ENCODE measurements at places on chromosomes 11 and 22.

GRCh38 chr11:128917144-128917724, 25.4 kb downstream of the TP53AIP1 start:
- no peak for DNase-seq

DNA sequence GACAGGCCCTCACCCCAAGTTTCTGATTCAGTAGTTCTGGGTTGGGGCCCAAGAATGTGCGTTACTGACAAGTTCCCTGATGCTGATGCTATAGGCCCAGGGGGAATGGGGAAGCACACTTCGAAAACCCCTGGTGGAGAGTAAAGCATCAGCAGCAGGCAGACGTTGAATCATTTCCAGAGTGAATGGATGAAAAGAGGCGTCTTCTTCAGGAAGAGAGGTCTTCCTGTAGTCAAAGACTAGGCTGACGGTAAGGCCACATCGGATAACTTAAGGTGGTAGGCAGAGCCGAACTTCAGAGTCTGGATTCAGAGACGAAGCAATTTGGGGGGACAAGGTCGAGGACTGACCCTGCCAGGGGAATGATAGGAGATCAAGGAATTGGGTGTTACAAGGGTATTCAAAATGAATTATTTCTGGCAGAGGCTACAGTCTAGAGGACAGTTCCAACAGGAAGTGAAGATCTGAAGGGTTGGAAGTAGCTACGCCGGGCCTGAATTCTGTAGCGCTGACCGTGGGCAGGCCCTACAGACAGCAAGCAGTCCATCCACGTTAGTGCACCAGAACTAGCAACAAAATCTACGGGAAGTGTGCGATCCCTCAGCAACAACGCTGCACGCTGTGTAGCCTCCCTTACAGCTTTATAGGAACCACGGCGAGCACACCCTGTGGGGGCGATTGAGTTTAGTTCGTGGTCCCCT, 862 bp upstream of the CENATAC start:
- DNase-seq: peak; percentile 53

GRCh38 chr11:27201454-27202302, 161.1 kb downstream of the BBOX1 start:
- DNase-seq: no peak

DNA sequence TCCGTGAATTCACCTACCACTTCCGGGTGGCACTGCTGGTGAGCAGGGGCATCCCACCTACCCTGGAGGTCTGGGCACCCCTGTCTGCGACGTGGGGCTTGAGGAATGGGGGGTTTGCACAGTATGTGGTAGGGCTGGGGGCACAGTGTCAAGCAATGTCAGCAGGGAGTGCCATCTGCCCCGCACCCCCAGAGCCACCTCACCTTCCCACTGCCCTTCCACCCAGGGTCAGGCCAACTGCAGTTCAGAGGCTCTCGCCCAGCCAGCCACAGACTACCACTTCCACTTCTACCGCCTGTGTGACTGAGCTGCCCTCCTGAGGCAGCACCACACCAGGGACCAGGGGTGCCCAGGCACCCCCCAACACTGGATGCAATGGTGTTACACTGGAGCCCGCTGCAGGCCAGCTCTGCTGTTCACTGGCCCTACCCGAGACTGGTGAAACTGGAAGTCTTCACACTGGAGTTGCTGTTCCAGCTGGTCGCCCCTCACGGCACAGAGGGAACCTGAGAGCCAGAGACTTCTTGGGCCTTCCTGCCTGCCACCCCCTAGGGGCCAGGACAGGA, 6.5 kb downstream of the TMEM258 start:
- no peak for DNase-seq

- DNase-seq: no peak
These were observed 31.2 kb downstream of the AMPD3 start for GRCh38 chr11:10486161-10486840.

DNA sequence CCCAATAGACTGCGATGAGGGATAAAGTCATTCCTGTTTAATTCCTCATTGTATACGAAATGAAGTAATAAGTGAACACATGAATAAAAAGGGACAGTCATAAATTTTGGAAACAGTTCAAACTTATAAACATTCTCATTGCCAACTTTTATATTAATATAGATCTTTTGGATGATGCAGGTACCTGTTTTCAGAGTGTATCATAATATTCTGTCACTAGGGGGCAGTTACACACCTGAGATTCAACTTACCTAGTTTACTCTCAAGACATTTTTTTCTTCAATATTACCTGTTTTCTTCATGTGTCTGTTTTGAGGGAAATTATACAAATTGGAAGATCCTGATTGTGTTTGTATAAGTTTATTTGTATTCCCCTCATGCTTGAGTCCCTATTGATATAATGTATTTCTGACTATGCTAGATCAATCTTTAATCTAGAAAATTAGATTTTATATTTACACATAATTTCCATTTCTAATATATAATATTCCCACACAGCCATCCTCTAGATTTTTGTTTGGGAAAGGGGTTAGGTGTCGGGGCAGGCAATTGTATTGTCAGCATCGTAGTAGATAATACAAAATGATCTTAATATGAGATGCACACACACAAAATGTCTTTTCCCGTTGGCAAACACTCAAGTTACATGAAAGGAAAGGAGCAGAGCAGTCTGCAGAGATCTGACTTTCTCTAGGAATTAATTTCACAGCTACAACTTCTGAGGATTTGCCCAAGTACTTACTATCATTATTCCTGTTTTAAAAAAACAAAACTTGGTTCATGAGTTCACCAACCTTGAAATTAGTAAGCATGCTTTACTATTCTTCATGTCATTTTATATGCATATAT, 18.4 kb downstream of the FDX1 start:
- no peak for DNase-seq

GRCh38 chr11:113201054-113201818, 113.1 kb upstream of the TTC12 start:
- DNase-seq: no peak

- DNase-seq: no peak
These were observed 453.4 kb downstream of the TBC1D22A start for GRCh38 chr22:47215851-47216250.

- no peak for DNase-seq
These were observed 147.5 kb downstream of the TMEM135 start for GRCh38 chr11:87185228-87185627.

DNA sequence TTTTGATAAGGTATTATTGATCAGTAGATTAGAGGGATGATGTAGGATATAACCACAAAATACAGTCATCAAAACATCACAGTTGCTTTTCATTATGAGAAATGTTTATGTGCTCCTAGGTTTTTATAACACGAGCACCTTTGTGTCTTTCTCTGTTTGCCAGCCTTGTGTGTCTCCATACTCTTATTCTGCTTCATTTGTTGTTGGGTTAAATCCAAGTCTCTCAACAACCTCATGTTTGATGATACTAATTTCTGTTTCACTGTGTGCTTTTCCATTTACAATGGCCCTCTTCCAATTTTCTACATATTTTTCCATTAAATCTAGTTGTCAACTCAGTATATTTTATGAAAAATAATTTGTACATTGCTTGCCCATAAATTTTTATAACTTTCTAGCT, 107.7 kb upstream of the POU2AF2 start:
- DNase-seq: no peak

GRCh38 chr11:7840578-7840977, 43.8 kb upstream of the OR5P2 start:
- DNase-seq: no peak

DNA sequence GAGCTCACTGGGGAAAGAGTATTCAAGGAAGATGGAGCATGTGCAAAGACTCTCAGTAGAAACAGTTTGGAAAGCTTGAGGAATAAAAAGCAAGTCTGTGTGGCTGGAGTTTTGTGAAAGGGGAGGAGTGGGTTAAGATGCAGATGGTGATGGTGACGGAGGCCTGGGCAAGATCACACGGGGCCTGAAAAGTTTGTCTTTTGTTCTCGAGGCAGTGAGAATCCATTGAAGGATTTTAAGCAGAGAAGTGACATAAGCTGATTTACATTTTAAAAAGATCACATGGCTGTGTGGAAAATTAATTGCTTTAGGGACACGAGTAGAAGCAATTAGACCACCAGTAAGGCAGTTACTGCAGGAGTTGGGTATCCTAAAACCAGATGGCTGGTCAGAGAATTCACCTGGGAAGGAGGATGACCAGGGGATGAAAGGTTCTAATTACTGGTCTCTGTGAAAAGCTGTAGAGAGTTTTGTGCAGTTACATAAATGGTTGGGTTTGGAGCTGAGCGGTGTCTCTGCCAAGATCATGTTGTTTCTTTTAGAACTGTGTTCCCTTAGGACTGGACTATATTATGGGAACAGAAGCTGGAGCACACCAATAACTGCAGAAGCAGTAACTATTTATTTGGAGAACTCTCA, 7.1 kb downstream of the RRP8 start:
- DNase-seq: no peak

- no peak for DNase-seq
These were observed 8.4 kb downstream of the XBP1 start for GRCh38 chr22:28791841-28792490.

DNA sequence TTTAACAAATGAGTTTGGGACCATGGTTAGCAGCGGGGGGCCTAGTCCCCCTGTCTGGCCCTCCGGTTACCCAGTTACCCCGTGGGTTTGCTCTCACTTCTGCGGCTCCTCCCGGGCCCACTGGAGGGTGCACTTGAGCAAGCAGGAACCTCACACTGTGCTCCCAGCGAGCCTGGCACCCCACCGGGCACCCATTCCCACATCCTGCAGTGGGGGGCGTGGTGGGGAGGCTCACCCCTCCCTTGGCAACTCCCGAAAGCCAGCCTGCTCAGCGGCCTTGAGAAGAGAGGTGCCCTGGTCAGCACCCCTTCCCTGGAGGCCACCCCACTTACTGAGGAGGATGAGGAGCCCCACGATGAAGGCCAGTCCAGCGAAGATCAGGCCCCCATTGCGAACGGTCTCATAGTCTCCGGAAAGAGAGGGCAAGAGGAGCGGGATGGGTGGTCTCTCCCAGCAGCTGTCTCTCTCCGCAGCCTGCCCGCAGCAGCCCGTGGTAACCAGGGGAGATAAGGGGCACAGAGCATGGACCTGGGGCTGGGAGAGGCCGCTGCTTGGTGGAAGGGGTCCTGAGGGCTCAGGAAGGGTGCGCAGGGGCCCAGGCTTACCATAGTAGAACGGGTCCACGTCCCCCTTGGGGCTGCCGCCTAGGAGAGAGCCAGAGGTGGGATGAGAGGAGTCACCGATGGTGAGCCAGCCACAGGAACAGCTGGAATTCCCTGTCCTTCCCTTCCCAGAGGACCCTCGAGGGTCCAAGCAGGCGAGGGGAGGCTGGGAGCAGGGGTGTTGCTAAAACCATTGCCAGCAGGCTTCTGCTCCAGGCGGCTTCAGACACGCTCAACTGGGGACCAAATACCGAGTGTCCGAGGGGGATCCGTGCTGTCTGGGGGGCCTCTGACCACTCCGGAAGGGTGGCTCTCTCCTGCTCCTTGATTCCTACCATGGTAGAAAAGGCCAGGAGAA, 2.2 kb downstream of the FXYD2 start:
- peak; percentile 41 for DNase-seq

Data from KG1 (cell line).